ENCODE measurements at places on chromosomes 1 and 21.

DNA sequence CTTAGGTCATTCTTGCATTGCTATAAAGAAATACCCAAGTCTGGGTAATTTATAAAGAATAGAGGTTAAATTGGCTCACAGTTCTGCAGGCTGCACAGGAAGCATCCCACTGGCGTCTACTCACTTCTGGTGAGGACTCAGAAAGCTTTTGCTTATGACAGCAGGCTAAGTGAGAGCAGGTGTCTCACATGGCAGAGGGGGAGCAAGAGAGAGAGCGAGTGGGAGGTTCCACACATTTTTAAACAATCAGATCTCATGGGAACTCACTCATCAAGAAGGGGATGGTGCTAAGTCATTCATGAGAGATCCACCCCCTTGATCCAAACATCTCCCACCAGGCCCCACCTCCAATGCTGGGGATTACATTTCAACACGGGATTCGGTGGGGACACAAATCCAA lies 13.6 kb upstream of the RGS4 start:
- DNase-seq, result no peak

- DNase-seq, result no peak
Observed at GRCh38 chr1:163161841-163162240, 40.9 kb downstream of the RGS5 start.

DNA sequence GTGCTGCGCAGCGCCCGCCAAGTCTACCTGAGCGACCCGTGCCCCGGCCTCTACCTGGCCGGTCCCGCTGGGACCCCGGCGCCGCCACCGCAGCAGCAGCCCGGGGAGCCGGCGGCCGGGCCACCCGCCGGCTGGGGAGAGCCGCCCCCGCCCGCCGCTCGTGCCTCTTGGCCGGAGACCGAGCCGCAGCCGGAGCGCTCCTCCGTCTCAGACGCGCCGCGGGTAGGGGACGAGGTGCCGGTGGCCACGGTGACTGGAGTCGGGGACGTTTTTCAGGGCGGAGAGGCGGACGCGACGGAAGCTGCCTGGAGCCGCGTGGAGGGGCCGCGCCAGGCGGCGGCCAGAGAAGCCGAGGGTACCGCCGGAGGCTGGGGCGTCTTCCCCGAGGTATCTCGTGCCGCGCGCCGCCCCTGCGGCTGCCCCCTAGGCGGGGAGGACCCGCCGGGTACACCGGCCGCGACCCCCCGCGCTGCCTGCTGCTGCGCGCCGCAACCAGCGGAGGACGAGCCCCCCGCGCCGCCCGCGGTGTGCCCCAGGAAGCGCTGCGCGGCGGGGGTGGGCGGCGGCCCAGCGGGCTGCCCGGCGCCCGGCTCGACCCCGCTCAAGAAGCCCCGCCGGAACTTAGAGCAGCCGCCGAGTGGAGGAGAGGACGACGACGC lies 646 bp downstream of the IER5 start:
- DNase-seq, result peak; percentile 6

DNA sequence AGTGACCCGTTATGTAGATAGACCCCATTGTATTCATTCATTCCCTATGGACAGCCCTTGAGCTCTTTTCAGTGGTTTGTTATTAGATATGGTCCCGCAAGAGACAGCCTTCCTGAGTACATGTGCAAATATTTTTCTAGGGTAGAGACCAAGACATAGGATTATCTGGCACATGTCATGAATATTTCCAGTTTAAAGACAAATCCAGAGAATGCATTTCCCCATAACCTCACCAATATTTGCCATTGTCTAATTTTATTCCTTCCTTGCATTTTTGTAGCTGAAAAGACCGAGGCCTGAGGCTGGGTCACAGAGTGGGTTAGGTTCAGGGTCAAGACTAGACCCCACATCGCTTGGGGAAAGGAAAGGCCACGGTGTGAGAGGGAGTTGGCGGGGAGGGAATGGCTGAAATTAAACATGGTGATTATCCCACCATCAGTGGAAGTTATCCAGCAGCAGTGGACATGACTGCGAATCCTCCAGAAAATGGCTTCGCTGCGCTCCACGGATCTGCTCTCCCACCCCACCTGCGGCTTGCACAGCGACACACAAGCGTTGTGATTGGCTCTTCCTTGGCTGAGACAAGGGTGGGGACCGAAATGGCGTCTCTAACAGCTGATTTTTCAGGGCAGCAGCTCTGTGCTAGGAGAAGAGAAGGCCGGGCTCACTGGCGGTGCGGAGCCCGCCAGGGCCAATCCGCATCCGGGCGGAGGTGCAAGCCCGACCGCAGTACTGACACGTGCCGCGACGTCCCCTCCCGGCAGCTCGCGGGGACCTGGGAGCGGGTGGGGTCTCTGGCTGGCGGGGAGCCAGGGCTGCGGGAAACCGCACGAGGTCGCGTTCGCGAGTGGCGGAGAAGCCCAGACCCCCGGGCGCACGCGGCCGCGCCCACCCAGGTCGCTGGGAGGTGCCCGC lies 16.1 kb upstream of the STMN1 start:
- peak; percentile 3 for DNase-seq

DNA sequence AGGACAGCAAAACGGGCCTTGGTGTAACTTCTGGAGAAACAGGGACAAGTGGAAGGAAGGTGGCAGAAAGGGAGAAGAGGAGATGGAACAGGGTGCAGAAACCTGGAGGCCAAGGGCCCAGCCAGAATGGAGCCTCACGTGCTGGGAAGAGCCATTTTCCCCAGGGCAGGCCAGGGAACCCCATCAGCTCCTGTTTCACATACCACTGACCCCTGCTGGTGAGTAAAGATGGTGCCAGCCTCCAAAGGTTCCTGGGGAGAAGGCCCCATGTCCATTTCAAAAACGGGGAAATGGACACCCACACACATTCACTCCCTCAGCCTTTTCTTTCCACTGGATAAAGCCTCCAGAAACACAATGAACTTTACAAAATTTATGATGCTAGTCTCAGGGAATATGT lies 57.6 kb upstream of the JUN start:
- DNase-seq, result no peak

GRCh38 chr1:155173478-155174323 lies at the start of gene TRIM46:
TRIM46 (plus strand) TSS chr1:155173849; CDS start chr1:155173967, 118 bp downstream.
- peak; percentile 26 for DNase-seq

DNA sequence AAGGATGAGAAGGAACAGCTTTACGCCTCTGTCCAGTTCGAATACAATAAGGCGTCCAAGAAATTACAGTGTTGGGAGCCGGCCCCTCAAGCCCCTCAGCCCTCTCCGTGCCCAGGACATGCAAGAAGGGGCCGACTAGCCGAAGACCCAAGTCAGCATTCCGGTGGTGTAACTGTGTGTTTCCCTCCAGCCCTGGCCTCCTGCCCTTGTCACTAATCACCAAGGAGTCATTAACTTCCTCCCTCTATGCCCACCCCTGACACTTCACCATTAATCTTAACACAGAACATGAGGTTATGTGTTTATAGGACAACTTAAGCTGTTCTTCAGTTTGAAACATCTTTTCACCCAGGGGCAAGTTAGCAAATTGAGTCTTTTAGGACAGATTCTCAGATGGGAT lies 16.4 kb upstream of the C4BPB start:
- no peak for DNase-seq

DNA sequence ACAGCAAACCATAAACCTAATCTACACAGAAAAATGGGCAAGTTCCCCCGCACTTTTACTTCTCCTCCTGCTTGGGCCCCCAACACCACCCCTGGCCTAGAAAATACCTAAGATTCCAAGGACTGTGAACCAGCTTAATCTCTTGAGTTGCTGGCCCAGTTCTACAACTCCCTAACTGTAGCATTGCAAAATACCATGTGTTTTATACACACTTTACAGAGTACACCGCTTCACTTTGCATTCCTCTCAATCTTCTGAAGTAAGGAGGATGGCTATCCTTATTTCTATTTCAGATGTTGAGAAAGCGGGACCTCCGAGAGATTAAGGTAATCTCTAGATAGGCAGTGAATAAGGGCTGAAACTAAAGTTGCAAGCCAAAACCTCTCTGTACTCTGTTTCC lies 408.3 kb upstream of the NR5A2 start:
- no peak for DNase-seq

- DNase-seq, result no peak
Observed at GRCh38 chr1:208044589-208045462, 133.9 kb upstream of the CD34 start.

DNA sequence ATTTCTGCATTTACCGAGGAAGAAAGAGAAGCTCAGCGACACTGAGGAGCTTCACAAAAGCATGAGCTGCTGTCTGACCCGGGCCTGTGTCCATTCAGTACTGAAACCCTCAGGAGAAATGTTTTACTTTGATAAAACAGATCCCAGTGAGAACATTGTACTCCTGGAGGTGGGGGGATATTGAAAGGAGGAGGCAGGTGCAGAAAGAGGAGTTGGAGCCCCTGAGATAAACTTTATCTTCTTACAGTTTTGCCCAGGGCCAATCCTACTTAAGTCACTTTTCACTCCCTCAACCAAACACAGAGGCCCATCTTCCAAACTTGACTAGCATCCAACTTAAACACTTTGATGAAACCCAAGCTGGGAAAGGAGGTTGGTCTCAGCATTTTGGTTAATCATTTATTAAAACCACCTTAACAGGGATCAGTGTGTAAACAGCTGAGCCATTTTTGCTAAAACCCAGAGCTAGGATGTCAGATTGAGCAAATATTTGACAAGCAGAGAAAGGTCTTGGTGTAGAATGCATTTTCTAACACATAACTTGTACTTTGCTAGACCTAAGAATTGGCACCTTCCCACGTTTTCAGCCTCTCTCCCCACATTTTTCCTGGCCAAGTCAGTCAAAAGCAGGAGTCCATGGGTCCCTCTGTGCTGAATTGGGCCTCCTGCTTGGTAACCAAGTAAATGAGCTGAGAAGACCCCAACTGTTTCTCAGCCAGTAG lies 32.5 kb upstream of the SARS1 start:
- DNase-seq, result no peak

GRCh38 chr1:1969953-1970716 lies 33.5 kb downstream of the CFAP74 start:
- DNase-seq, result no peak

GRCh38 chr1:53467391-53467790 lies 8.2 kb downstream of the DMRTB1 start:
- no peak for DNase-seq

DNA sequence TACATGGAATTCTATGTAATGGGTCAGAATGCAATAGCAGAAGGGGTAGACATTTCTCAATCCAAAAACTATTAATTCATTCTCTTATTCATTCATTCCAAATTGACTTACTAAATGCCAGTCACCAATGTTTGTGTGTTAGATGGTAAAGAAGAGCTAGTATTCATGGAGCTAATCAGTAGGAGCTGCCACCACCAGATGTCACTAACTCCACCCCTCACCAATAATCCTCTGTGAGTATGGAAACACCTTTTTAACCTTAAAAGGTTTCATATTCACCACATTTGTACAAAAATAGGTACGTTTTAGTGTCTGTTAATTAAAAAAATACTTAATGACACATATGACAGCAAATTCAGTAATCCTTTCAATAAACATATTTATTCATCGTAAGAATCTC lies 131.8 kb upstream of the PKN2 start:
- no peak for DNase-seq

DNA sequence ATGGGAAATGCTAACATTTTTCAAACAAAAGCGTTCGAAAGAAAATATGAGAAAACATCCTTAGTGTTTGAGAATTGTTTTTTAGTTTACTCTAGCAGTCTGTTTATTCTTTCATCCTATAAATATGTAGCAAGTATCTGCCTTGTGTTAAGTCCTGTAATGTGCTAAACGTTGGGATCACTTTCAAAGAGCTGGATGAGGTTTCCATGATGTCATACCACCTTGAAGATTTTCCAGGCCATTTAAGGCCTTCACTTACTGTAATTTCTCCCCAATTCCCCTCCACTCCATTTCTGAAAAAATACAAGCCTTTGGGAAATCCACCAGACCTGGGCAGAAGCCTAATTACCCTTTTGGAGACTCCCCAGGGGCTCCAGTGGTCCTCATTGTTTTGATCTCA lies 24.2 kb upstream of the CTBS start:
- no peak for DNase-seq

DNA sequence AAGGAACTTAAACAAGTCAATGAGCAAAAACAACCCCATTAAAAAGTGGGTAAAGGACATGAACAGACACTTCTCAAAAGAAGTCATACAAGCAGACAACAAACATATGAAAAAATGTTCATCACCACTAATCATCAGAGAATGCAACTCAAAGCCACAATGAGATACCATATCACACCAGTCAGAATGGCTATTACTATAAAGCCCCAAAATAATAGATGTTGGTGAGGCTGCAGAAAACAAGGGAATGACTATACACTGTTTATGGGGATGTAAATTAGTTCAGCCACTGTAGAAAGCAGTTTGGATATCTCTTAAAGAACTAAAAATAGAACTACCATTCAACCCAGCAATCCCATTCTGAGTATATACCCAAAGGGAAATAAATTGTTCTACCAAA lies 51.2 kb downstream of the MRPL39 start:
- no peak for DNase-seq
